ENCODE measurements at places on chromosomes 2 and 18. TPM values are rescaled to one million over a fixed set of nuclear protein-coding genes. Genes with fewer than 3 reads are reported as not detected.

Gene EVX2
- total RNA-seq: not detected

Gene CPLX4
- total RNA-seq: not detected

Gene UCN
- total RNA-seq: 2.8 TPM

- no peak overlapping the region for H3K4me3 ChIP-seq
- H3K27me3 ChIP-seq: no peaks in the 10 kb centered on the region
- H3K4me1 ChIP-seq: peaks cover 9% of the 10 kb centered on the region
- H3K36me3 ChIP-seq: no peaks in the 10 kb centered on the region
- no peak overlapping the region for H3K27ac ChIP-seq
- peak; percentile 40 for DNase-seq
Measured at GRCh38 chr2:235535423-235536130, 41.7 kb downstream of the AGAP1 start.

GRCh38 chr18:79819968-79820351 lies 22.2 kb downstream of the KCNG2 start:
- H3K4me1 ChIP-seq: no peaks in the 10 kb centered on the region
- no peak overlapping the region for H3K27ac ChIP-seq
- no peak overlapping the region for H3K4me3 ChIP-seq
- DNase-seq: no peak
- no peaks in the 10 kb centered on the region for H3K27me3 ChIP-seq

GRCh38 chr2:182870227-182870626 lies 3.8 kb upstream of the FRZB start:
- H3K36me3 ChIP-seq: no peaks in the 10 kb centered on the region
- no peak overlapping the region for H3K4me3 ChIP-seq
- H3K27me3 ChIP-seq: peaks cover 3% of the 10 kb centered on the region
- H3K4me1 ChIP-seq: no peaks in the 10 kb centered on the region
- DNase-seq: no peak
- H3K27ac ChIP-seq: no peak overlapping the region

GRCh38 chr2:9230051-9230802 lies 23.6 kb downstream of the ASAP2 start:
- no peaks in the 10 kb centered on the region for H3K36me3 ChIP-seq
- H3K4me3 ChIP-seq: no peak overlapping the region
- DNase-seq: no peak
- no peak overlapping the region for H3K27ac ChIP-seq

DNA sequence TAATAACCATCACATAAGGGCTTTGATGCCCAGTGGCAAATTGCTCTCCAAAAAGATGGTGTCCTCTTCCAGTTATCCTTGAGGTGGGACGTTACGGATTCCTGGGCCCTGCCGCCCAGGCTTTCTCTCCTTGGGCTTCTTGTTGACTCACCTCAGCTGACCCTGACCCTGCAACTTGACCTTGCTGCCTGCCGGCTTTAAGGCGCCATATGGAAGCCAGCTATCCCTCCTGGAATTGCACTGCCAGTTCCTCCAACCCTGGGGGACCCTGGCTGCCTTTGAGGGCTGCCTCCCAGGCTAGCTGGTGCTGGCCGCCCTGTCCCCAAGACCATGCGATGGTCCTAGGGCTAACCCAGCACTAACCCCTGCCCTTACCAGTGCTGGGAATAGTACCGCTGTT lies 28.3 kb upstream of the B3GNT7 start:
- no peak overlapping the region for H3K4me3 ChIP-seq
- no peak for DNase-seq
- H3K27me3 ChIP-seq: no peaks in the 10 kb centered on the region
- no peaks in the 10 kb centered on the region for H3K36me3 ChIP-seq
- H3K27ac ChIP-seq: no peak overlapping the region
- peaks cover 4% of the 10 kb centered on the region for H3K4me1 ChIP-seq
